ENCODE measurements at places on chromosomes 2 and 18.

- DNase-seq = peak; percentile 95
Measured at GRCh38 chr2:111946294-111947114, 48.1 kb downstream of the MERTK start.

- no peak for DNase-seq
Measured at GRCh38 chr2:8203364-8203763, 478.5 kb upstream of the ID2 start.

GRCh38 chr18:23377669-23378301 is 75.3 kb upstream of the RIOK3 start:
- peak; percentile 39 for DNase-seq

DNA sequence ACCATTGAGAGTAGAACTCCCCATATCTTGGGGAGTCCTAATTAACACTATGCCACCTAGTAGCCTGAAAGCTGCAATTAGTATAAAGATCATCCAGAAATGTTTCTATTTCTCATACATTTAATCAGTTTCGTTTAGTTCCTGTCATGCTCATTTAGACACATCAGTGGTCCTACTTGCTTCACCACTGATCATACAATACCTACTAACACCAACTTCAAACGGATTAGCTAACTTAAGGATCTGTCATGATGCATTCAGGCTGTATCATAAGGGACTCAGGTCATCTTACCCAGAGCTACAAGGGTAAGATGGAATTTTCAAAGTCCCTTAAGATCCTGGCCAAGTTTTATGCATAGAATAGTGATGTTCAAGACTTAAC is 6.8 kb downstream of the SRSF7 start:
- DNase-seq = no peak

- no peak for DNase-seq
Measured at GRCh38 chr2:242038166-242038927, 168.8 kb downstream of the RTP5 start.

GRCh38 chr2:212892193-212892592 is 259.2 kb downstream of the IKZF2 start:
- DNase-seq = peak; percentile 65

- DNase-seq = peak; percentile 52
Measured at GRCh38 chr2:102619414-102620319, at the start of gene SLC9A2. Gene SLC9A2 (plus strand): TSS chr2:102619553. CDS start chr2:102619849, 296 bp downstream.

- no peak for DNase-seq
Measured at GRCh38 chr2:165499131-165499530, 29.6 kb downstream of the CSRNP3 start.

- DNase-seq = no peak
Measured at GRCh38 chr2:241853651-241854341, 4.9 kb downstream of the PDCD1 start.

DNA sequence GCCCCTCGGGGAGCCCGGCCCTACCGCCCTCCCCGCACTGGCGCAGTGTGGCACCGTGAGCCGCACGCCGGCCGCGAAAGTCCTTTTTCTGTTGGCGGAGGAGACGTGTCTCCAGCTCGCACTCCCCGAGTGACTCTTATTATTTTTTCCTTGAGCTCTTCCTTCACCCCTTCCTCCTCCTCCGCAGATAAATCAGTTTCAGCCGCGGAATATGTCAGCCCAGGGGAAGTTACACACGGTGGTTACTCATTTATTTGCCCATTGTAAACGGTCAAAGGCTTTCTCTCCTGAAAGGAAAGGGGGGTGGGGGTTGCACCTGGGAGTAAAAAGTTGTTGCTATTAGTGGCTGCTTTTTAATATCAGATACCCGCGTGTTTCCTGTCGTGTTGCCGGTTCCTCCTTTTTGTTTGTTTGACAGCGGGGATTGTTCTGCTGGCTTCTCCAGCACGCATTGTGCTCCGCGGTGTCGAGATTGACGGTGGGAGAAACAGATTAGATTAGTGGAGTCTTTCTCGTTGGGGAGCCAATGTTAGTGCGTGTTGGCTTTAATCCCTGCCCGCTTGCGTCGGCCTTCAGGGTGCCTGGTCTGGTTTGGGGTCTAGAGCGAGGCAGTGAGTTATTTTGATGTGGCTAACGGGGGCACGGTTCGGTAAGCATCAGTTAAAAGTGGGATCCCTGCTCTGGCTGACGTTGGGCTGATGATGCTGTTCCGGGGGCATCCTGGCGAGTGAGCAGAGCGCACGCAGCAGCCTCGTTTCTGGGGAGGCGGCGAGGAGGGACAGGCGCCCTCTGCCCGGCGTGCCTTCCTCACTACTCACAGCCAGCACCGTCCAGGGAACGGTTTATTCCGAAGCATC is 1.6 kb downstream of the CRIM1 start:
- DNase-seq = peak; percentile 66

DNA sequence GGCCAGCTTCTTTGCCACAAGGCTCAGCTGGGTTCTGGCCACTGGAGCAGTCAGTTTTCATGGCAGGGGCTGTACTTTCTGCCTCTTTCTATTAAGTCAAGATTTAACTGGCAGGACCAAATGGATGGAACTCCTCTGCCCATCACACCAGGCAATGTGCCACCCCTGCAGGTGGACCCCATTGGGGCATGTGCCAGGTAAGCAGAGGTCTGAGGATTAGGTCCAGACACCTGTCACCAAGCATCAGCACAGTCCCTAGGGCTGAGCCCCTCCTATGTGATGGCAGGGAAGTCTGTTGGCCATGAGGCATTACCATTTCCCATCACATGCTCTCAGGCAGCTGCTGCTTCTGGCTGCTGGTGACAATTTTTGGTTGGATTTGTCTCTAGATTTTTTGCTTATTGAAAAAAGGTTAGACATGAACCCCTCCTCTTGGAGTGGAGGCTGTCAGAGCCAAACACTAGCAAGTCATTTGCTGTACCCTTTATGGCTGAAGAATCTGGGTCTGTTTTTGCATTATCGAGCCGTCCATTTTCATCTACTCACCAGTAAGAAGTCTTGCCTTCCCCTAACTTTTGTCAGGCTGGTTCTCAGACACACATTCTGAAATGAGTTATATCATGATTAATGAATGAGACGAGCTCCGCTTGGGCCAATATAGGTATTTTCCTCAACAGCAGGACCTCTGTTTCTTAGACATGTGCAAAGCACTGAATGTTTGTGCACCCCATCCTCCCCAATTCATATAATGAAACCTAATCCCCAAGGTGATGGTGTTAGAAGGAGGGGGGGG is 328.0 kb downstream of the TSN start:
- no peak for DNase-seq

DNA sequence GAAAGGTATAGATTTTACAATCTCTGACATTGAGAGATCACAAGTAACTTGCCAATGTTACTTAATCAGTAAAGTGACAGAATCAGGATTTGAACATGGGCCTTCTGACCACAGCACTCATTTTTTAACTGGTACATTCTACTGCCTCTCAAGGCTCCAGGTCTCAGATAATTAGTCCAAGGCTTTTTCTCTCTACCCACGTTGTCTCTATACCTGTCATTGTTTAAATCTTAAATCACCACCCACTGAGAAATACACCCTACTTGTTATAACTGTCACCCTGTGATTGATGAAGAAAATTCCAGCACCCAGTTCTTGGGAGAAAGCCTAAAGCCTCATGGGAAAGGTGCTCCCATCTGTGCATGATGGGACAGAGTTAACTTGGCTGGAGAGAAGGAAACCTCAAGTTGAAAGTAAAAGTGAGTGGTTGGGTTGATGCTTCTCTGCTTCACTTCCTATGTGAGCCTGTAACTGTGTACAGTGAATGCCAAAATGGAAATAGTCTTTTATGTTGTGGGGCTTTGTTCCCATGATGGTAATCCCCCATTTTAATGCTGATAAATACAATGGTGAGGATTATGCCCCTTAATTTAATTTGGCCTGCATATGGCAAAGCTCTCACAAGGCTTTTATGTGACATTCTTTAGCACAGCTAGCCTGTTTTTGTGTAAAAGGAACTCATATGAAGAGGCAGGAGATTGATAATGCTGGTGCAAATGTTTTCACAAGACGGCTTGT is 190.1 kb upstream of the SP5 start:
- DNase-seq = peak; percentile 9

- DNase-seq = no peak
Measured at GRCh38 chr2:164785457-164785856, 56.2 kb downstream of the COBLL1 start.

DNA sequence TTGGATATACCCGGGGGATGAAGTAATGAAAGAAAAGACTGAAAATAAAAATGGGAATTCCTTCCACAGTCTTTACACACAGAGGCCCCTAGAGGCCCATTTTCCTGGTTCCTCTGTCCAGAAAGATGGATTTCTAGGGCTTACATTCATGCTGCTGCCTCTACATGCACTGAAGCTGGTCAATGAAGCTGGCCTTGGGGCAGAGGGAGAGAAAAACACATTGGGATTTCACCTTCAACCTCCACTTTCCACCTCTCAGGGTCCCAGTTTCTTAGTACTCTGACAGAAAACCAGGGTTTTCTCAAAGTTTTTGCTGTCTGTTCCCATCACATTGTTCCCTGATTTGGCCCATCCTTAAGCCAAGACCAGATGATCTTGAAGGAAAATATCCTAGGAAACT is 154.6 kb upstream of the ZSWIM2 start:
- DNase-seq = no peak

DNA sequence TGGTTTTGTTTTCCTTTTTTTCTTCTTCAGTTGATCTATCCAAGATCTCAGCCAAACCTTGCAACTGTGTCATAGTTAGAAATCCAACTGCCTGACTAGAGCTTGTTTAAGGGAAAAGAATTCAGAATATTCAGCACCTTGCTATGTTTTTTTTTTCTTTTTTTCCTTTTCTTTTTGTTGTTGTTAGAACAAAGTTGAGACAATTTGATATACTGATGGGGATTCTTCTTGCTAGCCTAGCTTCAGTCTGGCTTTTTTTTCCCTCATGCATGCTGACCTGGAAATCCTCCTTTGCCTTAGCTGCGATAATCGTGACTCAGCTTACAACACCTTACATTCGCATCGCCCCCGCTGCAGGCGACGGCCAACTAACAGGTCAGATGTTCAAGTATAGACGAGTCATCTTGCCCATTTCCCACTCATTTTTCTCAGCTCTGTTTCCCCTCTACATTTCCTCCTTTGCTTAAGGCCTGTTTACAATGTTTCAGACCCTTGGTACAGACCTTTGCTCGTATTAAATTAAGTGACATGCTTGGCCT is 487.2 kb upstream of the RAB12 start:
- DNase-seq = no peak

- no peak for DNase-seq
Measured at GRCh38 chr2:142131010-142131669, at the start of gene LRP1B. Gene LRP1B (minus strand): TSS chr2:142131016. CDS start chr2:142130729, 287 bp downstream.

GRCh38 chr2:113268621-113269360 is 9.9 kb downstream of the PAX8 start:
- no peak for DNase-seq

DNA sequence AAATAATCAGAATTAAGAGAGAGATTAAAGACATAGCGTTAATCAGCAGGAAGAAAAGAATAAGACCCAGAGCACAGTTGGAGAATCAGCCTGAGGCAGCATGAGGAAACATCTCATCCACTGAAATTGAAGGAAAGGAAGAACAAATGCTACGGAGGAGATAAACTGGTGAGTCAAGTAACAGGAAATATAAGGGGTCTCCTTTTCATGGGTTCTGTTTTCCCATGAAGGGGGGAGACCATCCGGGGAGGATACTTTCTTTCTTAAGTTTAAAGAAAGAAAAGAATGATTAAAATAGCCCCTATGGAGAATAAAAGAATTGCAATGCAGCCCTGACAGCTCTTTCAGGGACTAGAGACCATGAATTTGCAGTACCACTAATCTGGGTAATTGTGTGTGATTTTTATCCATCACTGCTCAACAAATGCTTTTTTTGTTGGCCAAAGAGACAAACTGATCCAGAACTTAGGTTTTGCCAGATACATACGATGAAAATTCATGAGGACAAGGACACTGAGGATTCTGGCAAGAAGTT is 17.7 kb downstream of the ROCK2 start:
- DNase-seq = no peak

GRCh38 chr18:36352384-36352783 is 54.9 kb downstream of the FHOD3 start:
- DNase-seq = no peak

DNA sequence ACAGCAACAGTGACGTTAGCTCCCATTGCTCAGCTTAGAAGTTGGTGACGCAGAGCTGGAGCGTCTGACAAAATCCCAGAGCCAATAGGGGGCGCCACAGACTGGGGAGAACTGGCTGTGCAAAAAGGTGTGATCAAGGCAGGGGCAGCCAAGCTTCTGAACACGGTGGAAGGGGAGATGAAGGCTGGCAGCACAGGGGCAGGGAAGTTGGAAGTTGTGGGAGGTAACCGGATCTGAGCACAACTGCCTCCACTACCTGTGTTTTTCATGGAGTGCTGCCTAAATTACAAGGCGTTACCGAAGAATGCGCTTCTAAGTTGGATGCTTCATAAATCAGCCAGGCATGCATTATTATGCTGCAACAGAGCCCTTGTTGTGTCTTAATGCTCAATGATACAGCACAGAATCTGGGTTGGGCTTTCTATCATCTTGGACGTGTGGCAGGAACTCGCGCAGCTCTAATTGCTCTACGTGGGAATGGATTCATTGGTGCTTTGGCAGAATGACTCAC is 370.0 kb downstream of the SLC4A3 start:
- DNase-seq = peak; percentile 19

DNA sequence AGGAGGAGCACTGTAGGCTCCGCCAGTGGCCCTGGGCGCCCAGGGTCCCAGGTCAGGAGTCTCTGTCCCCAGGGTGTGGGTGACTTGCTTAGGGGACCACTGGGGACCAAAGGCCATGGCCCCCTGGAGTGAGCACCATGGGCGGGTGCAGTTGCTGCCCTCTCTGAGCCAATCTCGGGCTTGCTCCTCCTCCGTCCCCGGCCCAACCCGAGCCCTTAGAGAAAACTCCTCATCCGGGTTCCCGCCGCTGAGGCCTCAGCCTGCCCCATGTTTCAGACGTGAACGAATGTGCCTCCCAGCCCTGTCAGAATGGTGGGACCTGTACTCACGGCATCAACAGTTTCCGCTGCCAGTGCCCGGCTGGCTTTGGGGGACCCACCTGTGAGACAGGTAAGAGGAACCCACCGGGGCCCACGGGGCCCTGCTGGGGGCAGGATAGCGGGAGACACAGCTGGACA is 38.6 kb downstream of the SNED1 start:
- DNase-seq = no peak

DNA sequence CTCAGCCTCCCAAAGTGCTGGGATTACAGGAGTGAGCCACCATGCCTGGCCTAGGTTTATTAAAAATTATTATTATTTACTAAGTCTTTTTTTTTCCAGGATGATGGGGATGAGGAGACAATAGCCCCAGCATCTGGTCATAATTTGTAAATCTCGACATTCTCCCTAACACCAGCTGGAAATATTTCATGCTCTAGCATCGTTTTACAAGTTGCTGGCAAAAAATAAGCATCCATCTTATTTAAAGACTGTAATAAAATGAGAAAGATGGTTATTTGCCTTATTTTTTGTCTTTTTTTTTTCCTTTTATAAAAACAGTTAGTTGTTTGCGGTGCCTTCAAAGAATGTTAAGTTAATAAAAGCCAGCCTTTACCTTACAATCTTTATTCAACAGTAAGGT is 56.7 kb downstream of the SF3B1 start:
- DNase-seq = no peak

GRCh38 chr2:172698041-172698863 is 37.4 kb upstream of the RAPGEF4 start:
- peak; percentile 53 for DNase-seq

GRCh38 chr2:231286964-231287363 is 88.5 kb downstream of the ARMC9 start:
- no peak for DNase-seq

GRCh38 chr2:42101206-42102023 is 53.6 kb downstream of the PKDCC start:
- no peak for DNase-seq

Measured in HT-29 (cell line).